ENCODE measurements at places on chromosomes 2 and 18. TPM values are rescaled to one million over a fixed set of nuclear protein-coding genes. Genes with fewer than 3 reads are reported as not detected.
A peak's percentile ranks its signal among the peaks of the same experiment; 100 is the strongest.

DNA sequence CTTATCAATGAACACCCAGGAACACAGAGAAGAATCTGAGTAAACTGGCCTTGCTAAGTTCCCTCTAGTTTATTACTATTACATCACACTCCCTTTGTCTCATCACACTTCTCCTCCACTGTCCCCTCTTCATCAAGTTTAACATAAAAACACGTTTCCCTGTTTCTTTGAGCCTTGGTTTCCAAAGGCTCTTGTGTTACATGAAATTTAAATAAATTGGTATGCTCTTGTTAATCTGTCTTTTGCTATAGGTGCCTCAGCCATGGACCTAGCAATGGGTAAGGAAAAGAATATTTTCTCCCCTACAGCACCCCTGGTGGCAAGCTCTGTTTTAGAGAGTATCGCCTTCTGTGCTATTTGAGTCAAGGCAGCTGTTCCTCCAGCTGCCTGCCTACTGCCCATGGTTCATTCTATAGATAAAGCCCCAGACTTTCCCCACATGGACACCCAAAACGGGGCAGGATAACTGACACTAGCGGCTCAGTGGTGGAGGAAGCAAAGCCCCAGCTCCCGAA lies 31.8 kb downstream of the TGIF1 start:
- DNase-seq = peak; percentile 61

Gene GRHL1
- 1.9 TPM for total RNA-seq

DNA sequence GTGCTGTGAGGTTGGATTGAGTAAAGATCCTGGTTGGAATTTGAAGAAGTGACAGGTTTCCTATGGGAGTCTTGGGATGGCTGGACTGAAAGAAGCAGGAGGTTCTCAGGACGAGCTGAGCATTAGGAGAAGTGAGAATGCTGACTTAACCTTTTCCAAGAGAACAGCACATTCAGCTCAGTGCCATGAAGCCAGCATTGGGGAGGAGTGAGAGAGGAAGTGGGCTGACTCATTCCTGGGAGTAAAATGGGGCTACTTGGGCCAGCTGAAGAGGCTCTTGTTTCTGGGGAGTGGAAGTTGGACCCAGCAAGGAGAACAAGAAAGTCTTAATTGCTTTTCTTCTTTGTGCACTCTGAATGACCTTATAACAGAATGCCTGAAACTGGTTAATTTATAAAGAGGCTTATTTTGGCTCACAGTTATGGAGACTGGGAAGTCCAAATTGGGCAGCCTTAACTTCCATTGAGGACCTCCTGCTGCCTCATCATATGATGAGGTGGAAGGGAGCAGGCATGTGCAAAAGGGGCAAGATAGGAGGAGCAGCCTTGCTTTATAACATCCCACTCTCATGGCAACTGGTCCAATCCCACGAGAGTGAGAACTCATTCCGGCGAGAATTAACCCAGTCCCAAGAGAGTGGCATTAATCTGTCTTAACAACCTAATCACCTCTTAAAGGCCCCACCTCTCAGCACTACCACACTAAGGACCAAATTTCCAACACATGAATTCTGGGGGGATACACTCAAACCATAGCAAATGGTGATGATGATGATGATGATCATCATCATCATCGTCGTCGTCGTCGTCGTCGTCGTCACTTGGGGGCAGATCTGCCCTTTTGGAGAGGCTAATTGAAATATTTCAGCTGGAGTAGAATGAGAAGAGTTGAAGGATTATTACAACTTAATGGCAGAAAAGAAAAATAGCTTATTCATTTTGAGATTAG lies 26.1 kb downstream of the DGUOK start:
- no peak for DNase-seq

DNA sequence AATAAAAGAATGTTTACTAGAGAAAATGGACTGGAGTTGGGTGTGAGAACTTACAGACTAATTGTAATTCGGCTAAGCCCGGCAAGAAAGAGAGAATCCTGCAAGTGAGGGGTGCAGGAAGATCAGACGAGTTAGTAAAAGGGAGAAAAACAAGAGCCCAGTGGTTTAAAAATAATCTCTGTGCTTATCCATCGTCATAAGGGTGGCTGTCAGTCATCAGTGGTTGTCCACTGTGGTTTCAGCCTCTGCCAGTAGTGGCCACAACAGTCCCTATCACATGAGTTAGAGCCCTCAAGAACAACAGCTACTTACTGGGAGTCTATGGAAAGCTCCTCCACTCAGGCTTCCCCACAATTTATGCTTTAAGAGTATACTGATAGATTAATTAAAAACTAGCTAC lies 239.8 kb downstream of the SETBP1 start:
- DNase-seq = no peak

Gene FEV
- total RNA-seq = 2.7 TPM

Gene UPP2
- not detected for total RNA-seq

Gene SRD5A2
- total RNA-seq = not detected

Gene SERPINE2
- total RNA-seq = 12.4 TPM

GRCh38 chr18:48454261-48454757 lies 45.1 kb upstream of the ZBTB7C start:
- no peak for DNase-seq

- DNase-seq = no peak
Measured at GRCh38 chr18:75691483-75691882, 264.0 kb upstream of the SMIM21 start.

DNA sequence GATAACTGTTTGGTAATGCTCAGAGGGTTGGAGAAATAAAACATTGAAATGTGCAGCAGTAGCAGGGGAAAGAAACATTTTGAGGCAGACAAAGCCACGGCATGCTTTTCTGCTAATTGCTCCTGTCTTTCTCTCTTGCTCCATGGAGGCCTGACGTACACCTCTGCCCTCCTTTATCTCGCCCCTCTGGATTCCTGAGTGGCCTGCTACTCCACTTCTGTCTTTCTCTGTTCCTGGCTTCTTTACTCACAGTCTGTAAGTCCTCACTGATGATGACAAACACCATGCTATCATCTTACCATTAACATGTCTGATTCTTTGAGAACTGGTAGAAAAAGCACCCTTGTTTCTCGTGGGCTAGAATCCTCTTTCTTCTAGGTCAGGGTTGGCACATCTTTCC lies 392.9 kb downstream of the MEIS1 start:
- DNase-seq = no peak

GRCh38 chr18:52652391-52652790 lies 312.4 kb downstream of the DCC start:
- no peak for DNase-seq

Gene CFC1B
- total RNA-seq = not detected

DNA sequence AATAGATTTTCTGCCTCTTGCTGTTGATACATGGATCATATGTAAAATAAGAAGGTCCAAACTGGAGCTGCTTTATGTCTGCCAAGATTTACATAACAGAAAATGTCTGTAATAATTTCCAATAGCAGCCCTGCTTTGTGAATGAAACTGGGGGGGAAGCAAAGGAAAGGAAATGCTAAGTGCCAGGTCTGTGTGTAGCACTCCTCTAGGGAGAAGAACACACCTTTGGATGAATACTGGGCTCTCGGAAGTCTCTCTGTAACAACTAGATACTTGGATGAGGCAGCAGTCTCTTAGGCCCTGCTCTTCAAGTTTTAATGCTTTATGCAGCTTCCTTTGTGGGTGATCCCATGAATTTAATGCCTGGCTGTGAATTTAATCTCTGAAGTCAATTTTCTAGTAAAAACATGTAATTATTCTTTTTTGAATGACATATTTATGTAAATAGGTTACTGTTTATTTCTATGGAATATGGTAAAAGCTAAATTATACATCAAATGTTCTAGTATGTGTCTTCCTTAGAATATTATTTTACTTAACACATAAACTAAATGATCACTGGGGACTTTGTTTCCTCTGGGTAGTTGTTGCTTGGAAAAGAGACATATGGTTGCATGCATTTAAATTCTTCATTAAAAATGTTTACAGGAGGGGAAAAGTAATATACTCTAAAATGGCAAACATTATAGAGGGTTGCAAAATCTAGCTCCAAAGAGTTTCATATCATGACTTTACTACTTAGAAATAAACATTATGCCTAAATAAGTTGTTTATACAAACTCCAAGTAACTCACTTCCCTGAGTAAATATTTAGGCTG lies 336.6 kb upstream of the CWC22 start:
- DNase-seq = no peak

GRCh38 chr2:70902067-70902442 lies 33.6 kb upstream of the ATP6V1B1 start:
- DNase-seq = no peak

Gene UGT1A7
- 5.9 TPM for total RNA-seq

- DNase-seq = no peak
Measured at GRCh38 chr2:218230882-218231281, 13.9 kb downstream of the ARPC2 start.

- DNase-seq = no peak
Measured at GRCh38 chr18:27022477-27022876, 157.0 kb upstream of the AQP4 start.

DNA sequence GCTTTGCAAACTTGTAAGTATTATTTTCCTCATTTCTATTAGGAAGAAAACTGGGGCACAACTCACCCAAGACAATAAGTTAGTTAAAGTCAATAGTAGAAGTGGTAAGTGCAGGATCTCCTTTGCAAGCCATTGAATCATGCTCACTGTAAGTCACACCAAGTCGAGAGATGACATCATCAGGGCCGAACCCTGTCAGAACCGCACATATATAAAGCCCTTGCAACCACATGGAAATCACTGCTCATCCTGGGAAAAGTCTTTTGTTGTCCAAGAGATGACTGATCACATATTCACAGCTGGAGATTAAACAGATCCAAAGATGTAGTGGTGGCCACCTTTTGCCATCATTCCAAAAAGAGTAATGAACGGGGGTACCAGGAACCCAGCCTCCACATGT lies 484.8 kb upstream of the ID2 start:
- no peak for DNase-seq

Gene CDCA7
- 23.0 TPM for total RNA-seq

Measured in mucosa of descending colon (tissue), 3 donors.